ENCODE measurements at places on chromosomes 7 and 10.

DNA sequence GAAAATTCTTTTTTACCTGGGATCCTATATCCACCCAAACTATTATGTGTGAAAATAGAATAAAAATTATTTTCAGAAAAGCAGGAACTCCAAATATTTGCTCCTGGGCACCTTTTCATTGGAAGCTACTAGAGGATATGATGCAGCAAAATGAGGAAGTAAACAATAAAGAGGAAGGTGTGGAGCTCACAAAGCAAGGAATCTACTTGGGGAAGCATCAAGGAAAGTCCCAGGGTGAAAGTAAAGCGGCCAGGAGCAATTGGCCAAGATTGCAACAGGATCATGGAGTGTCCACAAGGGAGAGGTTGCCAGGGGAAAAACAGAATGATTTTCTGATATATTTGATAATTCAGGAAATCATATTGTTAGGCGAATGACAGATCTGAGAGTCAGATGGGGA, 80.8 kb downstream of the CARD11 start:
- no peak for DNase-seq

GRCh38 chr7:105779856-105780780, 96.3 kb downstream of the ATXN7L1 start:
- no peak for DNase-seq

- DNase-seq, result no peak
Observed at GRCh38 chr7:149074116-149074885, 16.2 kb downstream of the ZNF786 start.

DNA sequence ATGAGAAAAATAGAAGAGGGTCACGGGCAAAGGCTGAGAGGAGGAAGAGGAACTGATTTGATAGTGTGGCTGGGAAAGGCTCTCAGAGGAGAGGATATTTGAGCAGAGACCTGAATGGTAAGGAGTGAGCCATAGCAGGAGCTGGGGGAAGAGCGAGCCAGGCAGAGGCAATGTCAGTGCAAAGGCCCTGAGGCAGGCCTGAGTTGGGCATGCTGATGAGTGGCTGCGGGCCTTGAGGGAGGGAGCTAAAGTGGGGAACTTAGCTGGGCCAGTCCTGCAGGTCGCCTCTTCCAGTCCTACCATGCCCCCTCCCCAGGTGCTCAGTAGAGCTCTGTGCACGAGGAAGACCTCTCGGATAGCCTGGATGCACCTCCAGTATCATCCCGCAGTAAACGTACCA, 55.4 kb upstream of the FGFR2 start:
- DNase-seq, result no peak

GRCh38 chr10:52442576-52442975, 128.5 kb downstream of the DKK1 start:
- DNase-seq, result no peak

DNA sequence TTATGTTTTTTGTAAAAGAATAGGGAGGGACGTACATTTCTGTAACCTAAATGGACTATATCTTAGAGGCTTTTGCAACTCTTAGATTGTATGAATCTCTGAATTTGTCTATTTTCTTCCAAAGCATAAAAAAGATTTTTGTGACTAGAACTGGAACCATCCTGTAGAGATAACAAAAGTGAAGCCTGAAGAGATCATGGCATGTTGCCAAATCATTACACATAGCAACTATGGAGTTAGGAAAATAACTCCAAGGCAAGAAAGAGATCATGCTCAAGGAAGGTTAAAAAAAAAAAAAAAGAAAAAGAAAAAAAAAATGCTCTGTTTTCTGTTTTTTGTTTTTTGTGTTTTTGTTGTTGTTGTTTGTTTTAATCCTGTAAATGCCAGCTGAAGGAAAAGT, 567.7 kb upstream of the ZWINT start:
- DNase-seq, result no peak

- no peak for DNase-seq
Observed at GRCh38 chr10:23106331-23107072, 11.1 kb downstream of the MSRB2 start.

GRCh38 chr7:69597278-69598076, 798 bp upstream of the AUTS2 start:
- DNase-seq, result no peak

- DNase-seq, result no peak
Observed at GRCh38 chr7:147197006-147197405, 1080.4 kb downstream of the CNTNAP2 start.

- DNase-seq, result no peak
Observed at GRCh38 chr10:48907730-48908129, 31.9 kb downstream of the LRRC18 start.

Measured in T-helper 22 cell (primary cell).